ENCODE measurements at places on chromosomes 7 and 10.

DNA sequence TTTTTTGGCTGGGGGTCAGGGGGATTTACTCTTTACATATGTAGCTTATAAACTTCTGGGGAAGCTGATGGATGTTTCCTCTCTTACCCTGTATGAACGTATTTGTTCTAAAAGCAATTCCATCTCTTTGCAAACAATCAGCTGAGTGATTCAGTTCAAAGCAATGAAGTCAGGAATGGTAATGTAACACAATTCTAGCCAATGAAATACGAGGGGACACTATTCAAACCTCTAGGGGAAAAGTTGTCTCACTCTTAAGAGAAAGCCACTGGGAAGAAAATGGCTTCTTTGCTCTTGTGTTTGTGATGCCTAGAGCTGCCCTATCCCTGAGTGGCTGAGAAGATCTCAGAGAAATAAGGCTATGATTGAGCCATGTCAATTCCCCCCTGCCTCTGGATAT, 134.8 kb upstream of the SEMA3C start:
- no peak for DNase-seq

GRCh38 chr7:5422396-5423305, 983 bp downstream of the TNRC18 start:
- no peak for DNase-seq

- no peak for DNase-seq
Measured at GRCh38 chr10:86489071-86489810, 32.4 kb downstream of the WAPL start.

- no peak for DNase-seq
Measured at GRCh38 chr7:111175908-111176441, 85.0 kb downstream of the LRRN3 start.

DNA sequence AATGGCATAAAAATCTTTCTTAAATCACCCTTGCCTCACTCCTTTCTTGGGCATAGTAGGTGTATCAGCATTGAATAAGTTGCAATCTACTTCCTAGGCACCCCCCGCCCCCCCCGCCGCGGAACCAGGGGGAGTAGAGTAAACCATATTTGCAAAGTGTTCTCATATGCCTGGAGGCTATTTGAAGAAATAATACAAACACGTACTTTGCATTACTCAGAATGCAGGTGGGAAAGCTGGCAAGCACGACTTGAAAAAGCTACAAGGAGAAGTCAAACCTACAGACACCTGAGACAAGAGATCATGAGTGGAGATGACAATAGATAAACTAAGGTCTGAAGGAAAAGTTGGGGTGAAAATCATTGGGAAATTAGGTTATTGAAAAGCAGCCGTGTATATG, 65.6 kb downstream of the POM121L12 start:
- no peak for DNase-seq

GRCh38 chr10:101762736-101763135, 13.2 kb downstream of the FGF8 start:
- DNase-seq: no peak

- DNase-seq: no peak
Measured at GRCh38 chr7:2280424-2280823, 33.8 kb downstream of the SNX8 start.

GRCh38 chr10:5829267-5829666, 16.0 kb upstream of the GDI2 start:
- DNase-seq: no peak

DNA sequence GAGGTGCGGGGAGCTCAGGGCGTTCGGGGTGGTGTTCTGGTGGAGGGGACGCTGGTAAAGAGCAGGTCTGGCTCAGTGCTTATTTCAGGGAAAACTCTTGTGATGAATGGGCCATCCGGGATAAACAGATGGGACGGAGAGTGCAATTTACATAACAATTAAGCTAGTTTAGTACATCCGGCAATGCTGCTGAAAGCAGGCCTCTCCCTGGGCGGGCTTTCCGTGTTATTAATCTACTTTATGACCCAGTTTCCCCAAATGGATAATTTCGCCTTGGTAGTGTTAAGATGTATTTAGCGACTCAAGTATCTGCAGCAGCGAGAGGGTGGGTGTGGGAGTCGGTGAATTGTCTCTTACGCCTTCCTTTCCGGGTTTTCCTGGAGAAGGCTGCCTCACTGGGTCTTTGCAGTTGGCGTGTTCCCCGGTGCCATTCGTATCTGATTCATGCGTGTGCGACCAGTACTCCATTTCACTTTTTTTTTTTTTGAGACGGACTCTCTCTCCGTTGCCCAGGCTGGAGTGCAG, 25.2 kb downstream of the FOXK1 start:
- DNase-seq: no peak

DNA sequence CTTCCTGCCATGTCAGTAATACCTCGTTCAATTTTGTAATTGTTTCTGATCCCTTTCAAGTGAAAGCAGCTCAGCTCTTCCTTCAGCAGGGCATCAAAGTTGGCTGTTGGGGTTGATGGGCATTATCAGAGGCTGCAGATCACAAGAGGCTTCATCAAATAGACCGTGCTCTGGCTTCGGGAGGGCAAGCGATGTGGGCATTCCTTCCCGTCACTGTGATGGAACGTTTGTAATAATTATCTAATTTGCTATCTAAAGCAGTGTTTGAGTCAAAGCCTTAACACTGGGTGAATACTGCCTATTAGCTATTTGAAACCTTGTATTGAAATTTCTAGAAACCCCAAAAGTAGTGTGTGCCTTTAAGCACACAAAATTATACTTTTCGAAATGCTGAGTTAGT, 170.1 kb downstream of the OTUD1 start:
- no peak for DNase-seq

GRCh38 chr10:58807629-58808022, 295.0 kb downstream of the BICC1 start:
- no peak for DNase-seq

GRCh38 chr7:78139335-78139734, 340.8 kb downstream of the PHTF2 start:
- DNase-seq: no peak

- DNase-seq: no peak
Measured at GRCh38 chr7:127578036-127578684, 7.2 kb downstream of the GCC1 start.

GRCh38 chr10:29807163-29807806, 172.5 kb upstream of the SVIL start:
- no peak for DNase-seq

DNA sequence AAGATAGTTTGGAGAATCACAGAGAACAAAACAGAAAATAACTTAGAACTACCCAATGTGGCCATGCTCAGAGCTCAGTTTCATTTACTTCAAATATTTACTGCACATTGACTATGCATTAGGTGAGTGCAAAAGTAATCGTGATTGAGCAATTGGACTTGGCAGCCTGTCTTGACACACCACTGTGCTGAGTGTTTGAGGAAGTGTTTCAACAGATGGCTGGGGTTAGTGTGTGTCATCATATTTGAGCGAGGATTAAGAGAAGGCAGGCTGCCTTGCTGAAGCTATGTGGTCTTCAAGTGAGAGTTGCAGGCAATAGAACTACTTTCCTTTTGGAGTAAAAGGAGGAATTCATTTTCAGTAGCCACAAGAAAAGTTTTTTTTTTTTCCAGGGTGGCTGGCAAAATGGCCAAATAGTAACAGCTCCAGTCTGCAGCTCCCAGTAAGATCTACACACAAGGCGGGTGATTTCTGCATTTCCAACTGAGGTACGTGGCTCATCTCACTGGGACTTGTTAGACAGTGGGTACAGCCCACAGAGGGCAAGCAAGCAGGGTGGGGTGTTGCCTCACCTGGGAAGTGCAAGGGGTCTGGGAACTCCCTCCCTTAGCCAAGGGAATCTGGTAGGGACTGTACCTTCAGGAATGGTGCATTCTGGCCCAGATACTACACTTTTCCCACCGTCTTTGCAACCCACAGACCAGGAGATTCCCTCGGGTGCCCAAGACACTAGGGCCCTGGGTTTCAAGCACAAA, 37.6 kb downstream of the AKR1C4 start:
- no peak for DNase-seq

DNA sequence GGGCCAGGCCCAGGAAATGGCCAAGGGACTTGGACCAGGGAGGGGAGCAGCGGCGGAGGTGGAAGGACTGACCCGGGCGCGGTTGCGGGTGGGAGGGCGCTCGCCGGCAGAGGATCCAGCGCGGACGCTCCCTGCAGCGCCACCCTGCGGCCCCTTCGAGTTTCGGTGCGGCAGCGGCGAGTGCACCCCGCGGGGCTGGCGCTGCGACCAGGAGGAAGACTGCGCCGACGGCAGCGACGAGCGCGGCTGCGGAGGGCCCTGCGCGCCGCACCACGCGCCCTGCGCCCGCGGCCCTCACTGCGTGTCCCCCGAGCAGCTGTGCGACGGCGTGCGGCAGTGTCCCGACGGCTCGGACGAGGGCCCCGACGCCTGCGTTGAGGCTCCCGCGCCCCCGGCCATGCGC, 16.8 kb upstream of the ZNF467 start:
- DNase-seq: peak; percentile 67

DNA sequence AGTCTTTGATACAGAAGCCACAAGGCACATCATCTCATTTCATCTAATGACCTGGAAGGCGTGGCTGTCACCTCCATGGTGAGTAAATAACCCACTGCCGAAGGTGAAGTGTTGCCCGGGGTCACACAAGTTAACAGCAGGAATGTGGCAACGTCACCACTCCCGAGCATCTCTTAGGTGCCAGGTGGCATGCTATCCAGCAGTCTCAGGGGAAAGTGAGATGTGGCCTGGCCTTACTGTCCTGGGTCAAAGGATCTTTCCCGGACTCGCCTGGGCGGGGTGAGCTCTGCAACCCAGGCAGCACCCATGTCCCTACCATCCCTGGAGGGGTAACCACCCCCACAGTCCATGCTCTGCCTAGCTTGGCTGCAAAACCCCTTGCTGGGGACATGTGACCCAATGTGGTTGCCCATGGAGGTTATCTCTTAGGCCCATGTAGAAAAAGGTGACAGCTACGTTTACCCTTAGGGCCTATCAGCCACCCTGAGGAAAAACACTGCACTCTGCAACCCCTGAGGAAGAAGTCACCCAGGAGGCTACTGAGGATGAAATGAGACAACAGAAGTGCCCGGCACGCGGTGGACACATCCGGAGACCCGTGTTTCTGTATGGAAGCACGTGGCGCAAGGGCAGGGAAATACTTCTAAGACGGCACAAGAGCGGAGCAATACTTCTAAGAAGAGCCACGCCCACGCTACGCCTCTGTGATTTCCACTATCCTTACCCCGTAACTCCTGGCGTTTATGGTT, 52.0 kb downstream of the BAIAP2L1 start:
- DNase-seq: no peak
